DMS79 (cell line): ENCODE measurements at places on chromosomes 5 and 9.

- DNase-seq, result no peak
Measured at GRCh38 chr5:115934388-115934974, 27.8 kb upstream of the LVRN start.

GRCh38 chr5:72224946-72225463 lies 95.0 kb downstream of the MRPS27 start:
- DNase-seq, result no peak

- no peak for DNase-seq
Measured at GRCh38 chr5:41794471-41794870, 75.8 kb downstream of the OXCT1 start.

GRCh38 chr9:105359892-105360291 lies 87.9 kb upstream of the FSD1L start:
- DNase-seq, result no peak

GRCh38 chr5:146243247-146243646 lies 39.8 kb downstream of the RBM27 start:
- no peak for DNase-seq

- DNase-seq, result no peak
Measured at GRCh38 chr5:35161652-35162273, 68.5 kb downstream of the PRLR start.

DNA sequence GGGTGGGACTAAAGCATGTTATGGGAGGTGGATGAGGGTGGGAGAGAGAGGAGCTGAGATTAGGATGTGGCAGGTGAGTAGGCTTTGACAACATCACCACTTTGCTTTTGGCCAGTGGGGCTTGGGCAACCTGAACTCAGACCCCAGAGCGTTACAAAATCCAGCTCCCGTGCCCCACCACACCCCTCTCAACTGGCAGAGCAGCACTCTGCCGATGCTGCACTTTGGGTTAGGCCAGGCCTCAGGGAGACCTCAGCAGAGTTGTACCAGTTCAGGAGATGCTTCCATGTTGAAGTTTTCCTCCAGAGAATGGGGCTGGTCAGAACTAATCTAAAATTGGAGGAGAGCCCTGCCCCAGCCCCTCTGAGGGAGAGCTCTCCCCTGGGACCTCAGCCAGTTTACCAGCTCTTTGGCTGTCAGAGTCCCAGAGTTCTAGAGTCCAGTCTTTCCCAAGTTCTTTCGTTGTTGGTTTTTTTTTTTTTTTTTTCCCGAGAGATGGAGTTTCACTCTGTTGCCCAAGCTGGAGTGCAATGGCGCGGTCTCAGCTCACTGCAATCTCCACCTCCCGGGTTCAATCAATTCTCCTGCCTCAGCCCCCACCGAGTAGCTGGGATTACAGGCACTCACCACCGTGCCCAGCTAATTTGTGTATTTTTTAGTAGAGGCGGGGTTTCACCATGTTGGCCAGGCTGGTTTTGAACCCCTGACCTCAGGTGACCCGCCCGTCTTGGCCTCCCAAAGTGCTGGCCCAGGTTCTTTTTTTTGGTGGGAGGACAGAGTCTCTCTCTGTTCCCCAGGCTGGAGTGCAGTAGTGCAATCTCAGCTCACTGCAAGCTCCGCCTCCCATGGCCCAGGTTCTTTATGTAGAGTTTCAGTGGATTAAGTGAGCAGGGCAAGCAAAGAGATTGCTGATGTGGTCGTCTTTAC lies 17.8 kb downstream of the NUDT2 start:
- no peak for DNase-seq

- no peak for DNase-seq
Measured at GRCh38 chr5:16549491-16550206, 67.1 kb downstream of the RETREG1 start.

DNA sequence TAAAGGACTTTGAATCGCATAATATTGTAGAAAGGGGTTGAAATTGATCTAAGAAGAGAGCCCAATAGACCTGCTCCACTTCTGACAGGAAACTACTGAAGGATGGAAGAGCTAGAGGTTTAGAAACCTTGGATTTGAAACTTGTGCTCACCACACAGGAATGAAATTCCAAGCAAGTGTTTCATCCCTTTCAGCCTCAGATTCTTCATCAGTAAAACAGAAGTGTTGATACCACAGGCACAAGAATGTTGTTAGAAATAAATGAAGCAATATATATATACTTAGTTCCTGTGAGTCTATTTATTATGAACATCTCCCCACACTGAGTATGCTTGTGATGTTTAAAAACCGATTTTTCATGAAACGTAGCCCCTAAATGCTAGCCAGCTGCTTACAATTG lies 43.8 kb downstream of the PRRC1 start:
- DNase-seq, result no peak

DNA sequence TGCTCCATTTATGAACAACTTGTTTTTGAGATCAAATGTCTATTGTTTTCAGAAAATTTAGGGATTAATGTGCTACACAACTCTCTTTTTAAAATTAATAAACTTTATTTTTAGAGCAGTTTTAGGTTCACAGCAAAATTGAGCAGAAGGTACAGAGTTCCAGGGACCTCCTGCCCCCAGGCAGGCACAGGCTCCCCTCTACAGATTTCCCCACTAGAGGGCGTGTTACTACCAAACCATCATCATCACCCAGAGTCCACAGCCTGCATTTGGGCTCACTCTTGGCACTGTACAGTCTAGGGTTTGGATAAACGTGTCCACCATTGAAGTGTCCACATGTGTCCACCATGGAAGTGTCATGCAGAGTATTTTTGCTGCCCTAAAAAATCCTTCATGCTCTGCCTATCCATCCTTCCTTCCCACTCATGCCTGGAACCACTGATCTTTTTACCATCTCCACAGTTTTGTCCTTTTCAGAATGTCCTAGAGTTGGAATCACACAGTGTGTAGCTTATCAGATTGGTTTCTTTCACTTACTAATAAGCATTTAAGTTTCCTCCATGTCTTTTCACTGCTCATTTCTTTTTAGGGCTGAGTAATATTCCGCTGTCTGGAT lies 61.7 kb downstream of the MRPL36 start:
- no peak for DNase-seq

GRCh38 chr5:152532714-152533113 lies 127.6 kb upstream of the NMUR2 start:
- DNase-seq, result peak; percentile 1

- DNase-seq, result no peak
Measured at GRCh38 chr5:67643536-67643935, 446.9 kb upstream of the CD180 start.

DNA sequence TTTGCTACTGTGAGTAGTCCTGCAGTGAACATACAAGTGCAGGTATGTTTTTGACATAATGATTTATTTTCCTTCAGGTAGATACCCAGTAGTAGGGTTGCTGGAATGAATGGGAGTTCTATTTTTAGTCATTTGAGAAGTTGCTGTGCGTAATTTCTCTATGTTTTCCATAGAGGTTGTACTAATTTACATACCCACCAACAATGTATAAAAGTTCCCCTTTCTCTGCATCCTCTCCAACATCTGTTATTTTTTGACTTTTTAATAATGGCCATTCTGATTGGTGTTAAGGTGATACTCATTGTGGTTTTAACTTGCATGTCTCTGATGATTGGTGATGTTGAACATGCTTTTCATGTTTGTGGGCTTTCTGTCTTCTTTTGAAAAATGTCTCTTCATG lies 64.7 kb upstream of the CTSL start:
- DNase-seq, result no peak

GRCh38 chr5:78811121-78811817 lies 162.7 kb upstream of the LHFPL2 start:
- DNase-seq, result no peak

GRCh38 chr5:11851416-11851815 lies 52.8 kb downstream of the CTNND2 start:
- no peak for DNase-seq

GRCh38 chr5:63245271-63245670 lies 666.7 kb downstream of the LRRC70 start:
- no peak for DNase-seq

DNA sequence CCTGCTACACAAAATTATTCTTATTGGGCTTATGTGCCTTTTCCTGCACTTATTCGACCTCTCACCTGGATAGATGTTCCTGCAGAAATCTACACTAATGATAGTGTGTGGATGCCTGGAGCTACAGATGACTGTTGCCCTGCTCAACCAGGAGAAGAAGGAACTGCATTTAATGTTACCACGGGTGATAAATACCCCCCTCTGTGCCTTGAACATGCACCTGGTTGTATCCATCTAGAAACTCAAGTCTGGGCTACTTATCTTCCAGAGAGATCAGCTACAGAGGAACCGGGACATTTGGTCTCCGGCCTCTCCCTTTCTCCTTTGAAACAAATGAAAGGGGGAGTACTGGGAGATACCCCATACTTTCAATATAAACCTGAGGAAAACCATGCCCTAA lies 54.5 kb downstream of the SH3PXD2B start:
- DNase-seq, result no peak

- DNase-seq, result no peak
Measured at GRCh38 chr5:138354926-138355378, 2.5 kb downstream of the KDM3B start.

DNA sequence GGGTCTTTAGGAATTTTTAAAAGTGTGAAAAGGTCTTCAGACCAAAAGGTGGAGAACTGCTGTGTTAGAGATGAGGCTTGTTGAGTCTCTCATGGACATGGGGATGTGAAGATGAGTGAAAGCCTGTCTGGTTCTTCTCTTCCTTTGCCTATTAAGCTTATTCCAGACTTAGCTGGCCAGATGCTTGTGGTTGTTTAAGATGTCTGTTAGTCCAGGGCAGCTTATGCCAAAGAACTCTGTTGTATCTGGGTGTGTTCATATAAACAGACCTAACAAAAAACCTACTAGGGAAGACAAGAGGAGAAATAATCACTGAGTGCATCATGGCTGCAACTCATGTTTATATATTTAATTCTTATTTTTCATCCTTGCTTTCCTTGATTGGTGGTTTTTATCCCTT lies 57.5 kb upstream of the NCS1 start:
- DNase-seq, result no peak

DNA sequence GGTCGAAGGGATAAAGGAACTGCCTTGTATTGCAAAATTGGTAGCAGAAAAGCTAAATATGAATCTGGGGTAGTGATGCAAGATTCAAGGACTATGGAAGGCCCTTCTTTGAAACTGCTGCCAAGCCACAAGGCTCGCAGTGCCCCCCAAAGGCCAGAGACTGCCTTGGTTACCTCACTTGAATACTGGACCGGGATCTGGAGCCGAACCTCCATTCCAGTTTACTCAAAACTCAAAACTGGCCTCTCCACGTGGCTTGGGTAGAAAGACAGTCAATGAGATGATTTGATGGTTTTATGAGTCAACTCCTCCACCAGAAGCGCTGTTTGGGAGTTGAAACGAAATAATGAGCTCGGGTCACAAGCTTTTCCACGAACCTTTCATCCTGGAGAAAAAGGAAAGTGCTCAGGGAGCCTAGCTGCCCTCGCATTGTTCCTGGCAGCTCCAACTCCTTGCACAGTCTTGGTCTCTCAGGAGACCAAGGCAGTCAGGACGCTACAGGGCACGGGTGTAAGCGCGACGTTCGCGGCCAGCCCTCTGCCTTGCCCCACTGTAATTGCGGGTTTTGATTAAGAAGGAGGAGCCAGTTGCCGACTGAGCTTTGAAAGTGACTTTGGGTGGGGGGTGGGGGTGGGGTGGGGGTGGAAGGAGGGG lies 2.8 kb downstream of the ST8SIA4 start:
- peak; percentile 30 for DNase-seq

DNA sequence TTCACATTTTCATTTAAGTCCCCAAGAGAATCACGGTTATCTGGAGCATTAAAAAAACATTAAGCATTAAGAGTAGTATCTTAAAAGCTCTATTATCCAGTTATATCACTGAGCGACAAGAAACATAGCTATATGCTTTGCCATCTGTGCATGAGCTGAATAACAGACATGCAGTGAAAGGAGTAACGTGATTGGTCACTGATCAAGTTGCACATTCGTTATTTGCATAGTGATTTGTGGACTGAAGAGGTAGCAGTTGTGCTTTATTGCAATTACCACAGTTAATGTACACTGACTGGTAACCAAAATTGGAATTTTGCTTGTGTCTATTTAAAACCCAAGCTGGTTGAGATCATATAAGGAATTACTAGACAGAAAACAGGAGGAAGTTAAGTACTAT lies 107.4 kb downstream of the MCTP1 start:
- DNase-seq, result no peak

DNA sequence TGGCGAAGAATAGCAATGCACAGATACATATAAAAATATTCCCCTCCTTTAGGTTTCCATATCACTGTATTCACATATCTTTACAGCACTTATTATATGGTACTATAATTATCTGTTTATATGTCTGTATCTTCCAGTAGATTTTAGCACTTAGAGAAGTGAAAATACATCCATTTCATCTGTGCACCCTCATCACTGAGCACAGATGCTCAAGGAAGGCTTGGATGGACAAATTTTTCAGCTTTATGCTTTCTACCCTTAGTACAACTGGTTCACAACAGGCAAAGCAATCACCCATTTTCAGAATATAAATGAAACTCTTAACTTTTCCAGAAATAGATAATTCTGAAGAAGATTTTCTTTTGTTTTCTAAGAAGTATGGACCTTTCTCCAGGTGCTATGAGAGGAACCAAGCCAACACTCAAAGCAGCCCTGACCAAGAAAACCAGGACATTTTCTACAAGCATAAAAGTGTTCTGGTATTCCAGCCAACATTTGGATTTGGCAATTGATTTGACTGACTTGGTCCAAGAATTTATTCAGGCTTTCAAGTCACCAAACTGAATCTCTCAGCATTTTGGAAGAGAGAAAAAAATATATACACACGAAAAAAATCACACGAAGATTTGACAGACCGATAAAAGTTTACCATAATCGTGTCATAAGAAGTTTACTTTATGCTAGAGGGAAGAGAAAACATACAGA lies 170.2 kb upstream of the CD180 start:
- no peak for DNase-seq

- DNase-seq, result no peak
Measured at GRCh38 chr5:178839319-178839704, 20.4 kb upstream of the ZNF354B start.

DNA sequence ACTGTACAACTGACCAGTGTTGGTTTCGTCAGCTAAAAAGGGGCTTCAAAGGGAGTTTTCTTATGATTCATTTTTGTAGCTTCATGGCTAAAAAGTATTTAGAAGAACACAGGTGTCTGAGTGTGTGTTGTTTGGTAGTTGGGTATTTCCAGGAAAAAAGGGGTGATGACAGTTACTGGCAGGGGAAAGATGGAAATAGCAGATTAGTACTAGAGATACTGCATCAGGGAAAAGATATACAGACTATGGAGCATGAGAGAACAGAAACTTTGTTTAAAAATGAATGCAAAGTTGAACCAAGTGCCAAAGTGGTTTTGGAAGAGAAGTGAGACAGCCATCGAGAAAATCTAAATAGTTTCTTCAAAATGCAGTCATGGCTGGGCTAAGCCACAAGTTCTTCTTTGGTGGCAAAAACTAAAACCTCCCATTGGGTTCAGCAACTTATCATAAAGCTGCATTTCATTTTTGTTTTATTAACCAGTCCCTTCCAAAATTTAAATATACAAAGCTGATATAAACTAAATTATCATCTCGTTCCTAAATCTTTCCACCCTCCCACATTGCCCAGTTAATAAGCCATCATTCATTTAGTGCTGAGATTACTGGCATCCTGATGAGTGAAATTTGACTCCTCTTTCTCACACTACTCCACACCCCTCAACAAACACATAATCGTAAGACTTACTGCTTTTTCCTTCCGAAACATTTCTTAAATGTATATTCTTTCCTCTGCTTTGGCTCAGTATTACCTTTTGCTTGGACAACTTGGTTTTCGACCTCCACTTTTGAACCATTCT lies 33.5 kb downstream of the ELL2 start:
- DNase-seq, result no peak
